ENCODE measurements at places on chromosomes 2 and 18.

DNA sequence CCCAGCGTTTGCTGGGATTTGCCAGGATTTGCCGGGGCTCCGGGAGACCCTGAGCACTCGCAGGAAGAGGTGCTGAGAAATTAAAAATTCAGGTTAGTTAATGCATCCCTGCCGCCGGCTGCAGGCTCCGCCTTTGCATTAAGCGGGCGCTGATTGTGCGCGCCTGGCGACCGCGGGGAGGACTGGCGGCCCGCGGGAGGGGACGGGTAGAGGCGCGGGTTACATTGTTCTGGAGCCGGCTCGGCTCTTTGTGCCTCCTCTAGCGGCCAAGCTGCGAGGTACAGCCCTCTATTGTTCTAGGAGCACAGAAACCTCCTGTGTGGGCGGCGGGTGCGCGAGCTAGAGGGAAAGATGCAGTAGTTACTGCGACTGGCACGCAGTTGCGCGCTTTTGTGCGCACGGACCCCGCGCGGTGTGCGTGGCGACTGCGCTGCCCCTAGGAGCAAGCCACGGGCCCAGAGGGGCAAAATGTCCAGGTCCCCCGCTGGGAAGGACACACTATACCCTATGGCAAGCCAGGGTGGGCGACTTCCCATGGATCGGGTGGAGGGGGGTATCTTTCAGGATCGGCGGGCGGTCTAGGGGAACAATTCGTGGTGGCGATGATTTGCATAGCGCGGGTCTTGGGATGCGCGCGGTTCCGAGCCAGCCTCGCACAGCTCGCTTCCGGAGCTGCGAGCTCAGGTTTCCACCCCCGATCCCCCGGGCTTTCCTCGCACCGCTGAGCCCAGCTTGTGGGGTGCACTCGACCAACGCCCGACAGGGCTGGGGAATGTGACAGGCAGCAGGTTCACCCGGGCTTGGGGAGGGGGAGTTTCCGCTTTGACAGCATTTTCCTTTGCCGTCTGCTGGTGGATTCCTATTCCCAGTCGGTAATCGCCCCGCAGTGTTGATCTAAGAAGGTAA, 2.8 kb downstream of the ONECUT2 start:
- DNase-seq: no peak

DNA sequence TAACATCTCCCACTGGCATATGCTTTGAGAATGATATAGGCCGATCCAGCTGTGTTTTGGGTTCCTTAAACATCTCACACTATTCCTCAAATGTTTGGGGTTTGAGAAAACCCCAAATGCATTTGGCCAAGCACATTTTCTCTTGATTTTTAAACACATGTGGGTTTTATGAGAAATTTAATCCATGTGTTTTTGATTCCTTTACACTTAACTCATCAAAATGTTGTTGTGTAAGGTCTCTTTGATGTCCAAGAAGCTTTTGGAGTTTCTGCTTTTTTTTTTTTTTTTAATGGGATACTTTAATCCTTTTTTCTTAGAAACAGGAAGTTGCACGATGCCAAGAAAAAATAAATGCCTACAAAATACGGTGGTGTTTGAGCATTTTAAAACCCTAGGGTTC, 339.8 kb upstream of the TCF4 start:
- DNase-seq: peak; percentile 73

DNA sequence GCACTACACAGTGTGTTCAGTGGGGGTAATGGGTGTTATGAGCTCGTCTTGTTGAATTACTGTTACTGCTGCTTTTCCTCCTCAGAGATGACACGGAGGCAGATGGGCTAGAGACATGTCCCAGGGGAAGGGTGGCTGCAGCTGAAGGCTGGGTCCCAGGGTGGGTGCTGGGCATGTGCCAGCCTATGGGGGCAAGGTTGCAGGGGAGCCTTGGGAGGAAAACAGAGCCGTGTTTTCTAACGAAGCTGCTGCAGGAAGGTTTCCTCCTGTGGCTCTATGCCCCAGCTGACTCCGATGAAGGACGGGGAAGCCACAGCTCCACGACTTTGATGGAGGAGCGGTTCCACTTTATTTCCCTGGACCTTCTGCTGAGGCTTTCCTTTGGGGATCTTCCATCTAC, 42.4 kb downstream of the ASB18 start:
- no peak for DNase-seq

DNA sequence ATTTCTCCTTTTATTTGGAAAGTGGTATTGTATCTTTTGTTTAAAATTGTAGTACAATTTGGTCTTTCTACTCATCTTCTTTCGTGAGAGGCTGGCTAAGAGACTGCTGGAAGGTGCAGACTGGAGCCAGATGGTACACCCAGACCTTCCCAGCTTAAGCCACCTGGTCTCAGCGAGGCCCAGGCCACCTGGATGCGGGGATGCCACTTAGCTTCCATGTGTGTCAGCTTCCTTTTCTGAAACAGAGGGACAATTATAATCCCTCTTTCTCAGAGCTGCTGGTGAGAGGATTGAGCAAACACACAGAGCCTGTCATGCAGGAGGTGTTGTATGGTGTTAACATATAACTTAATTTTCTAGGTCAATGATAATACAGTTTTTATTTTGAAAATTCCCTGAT, 17.4 kb downstream of the FARP2 start:
- no peak for DNase-seq

DNA sequence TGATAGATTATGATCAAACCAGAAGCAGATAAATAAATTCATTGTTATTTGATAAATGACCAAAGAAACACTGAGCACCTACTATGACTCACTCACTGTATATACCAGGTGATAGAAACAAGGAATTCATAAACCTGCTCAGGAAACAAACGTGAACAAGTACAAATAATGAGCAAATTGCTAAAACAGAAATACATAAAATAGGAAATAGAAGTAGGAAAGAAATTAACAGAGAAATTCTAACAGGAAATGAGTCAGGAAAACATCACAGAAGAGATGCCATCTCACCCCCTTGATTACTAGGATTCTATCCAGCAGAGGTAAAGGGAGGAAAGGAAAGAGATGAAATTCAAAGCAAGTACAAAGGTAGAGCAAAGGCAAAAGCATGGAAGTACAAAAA, 31.3 kb downstream of the EXOC6B start:
- no peak for DNase-seq

DNA sequence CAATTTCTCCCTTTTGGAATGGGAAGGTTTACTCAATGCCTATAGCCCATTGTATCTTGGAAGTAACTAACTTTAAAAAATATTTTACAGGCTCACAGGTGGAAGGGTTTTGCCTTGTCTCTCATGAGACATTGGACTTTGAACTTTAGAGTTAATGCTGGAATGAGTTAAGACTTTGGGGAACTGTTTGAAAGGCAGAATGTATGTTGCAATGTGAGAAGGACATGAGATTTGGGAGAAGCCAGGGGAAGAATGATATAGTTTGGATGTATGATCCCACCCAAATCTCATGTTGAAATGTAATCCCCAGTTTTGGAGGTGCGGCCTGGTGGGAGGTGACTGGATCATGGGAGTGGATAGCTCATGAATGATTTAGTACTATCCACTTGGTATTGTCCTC, 17.5 kb upstream of the TBC1D8 start:
- no peak for DNase-seq

- DNase-seq: no peak
These were observed 10.6 kb upstream of the ITGB6 start for GRCh38 chr2:160210599-160211138.

DNA sequence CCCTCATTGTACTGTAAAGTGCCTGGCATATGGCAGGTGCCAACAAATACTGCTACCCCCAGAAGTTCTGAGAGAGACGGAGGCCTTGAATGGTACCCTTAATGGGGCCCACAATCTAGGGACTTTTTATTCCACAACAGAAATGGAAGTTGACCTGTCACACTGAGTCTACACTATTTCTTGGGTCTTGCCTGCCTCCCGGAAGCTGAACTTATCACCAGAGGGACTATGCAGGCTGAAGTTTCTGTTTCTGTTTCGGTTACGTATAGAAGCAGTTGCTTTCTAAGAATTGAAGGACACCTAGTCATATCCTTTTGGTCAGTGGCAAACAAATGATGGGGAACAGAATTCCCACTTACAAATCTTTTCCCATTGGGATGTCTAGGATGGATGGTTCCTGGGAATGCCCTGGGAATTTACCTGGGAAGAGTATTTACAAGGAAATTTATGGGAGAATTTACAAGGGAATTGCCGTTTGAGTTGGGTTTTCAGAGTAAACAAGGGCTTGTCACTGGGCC, 74.2 kb downstream of the HS1BP3 start:
- DNase-seq: no peak

GRCh38 chr2:240429872-240430491, 5.5 kb upstream of the GPC1 start:
- no peak for DNase-seq

GRCh38 chr2:4427083-4427482, 723.7 kb downstream of the DCDC2C start:
- DNase-seq: no peak

DNA sequence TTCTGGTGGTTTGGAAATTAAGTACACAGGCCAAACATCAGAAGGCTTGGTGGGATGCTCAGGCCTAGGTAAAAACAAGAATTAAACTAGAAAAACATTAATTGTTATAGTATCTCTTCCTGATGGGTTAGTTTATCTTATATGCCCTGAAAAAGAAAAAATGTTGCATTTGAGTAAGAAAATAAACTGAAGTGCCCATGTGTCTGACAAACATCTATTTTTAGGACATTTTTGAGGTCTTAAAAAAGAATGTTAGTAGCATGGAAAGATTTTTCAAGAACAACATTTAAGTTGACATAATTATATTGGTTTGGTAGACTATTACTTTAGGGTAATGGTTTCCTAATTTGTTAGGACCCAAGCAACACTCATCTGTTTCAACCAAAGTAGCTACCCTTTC, 140.1 kb upstream of the RND3 start:
- DNase-seq: no peak

DNA sequence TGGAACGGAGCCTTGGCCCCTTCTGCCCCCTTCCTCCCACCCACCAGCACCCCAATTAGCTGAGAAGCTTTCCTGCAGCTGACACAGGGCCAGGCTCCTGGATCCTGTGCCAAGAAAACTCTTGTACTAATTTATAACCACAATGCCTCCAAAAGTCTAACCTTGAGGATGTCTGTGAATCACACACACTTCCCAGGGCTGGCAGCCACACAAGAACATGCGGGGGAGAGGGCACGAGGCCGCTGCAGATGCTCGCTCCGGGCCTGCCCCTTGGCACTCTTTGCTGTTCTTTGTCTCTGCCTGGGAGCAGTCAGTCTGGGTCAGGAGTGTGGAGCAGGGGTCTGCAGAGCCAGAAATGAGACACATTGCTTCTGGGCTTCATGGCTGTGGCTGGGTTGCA, 62.7 kb upstream of the KIF5C start:
- DNase-seq: peak; percentile 40

GRCh38 chr2:37283207-37283606, 41.4 kb downstream of the PRKD3 start:
- DNase-seq: peak; percentile 76

GRCh38 chr2:109474319-109474825, 139.4 kb downstream of the SEPTIN10 start:
- DNase-seq: no peak

GRCh38 chr18:66749030-66749429, 145.1 kb upstream of the CDH19 start:
- DNase-seq: no peak

- DNase-seq: no peak
These were observed 69.4 kb upstream of the ZNF397 start for GRCh38 chr18:35171315-35171987.

DNA sequence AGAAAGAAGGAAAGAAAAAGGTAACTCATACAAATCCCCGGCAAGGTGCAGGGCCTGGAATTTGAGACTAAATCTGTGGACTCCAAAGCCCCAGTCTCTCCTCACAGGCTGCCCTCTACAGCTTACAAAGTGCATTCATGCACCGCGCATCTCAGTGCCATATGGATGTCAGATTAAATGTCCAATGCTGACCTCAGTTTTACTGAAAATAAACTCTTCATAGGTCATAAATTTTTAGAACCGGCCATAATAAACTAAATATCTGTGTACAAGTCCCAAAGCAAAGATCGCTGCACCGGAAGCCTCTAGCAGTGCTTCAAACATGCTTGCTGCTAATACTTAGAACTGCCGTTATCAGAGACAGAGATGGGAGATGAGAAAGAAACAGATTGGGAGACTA, 17.7 kb downstream of the ST6GAL2 start:
- DNase-seq: no peak

- no peak for DNase-seq
These were observed 90.3 kb upstream of the PHLPP1 start for GRCh38 chr18:62625019-62625418.

GRCh38 chr18:57942493-57942892, 101.5 kb upstream of the NEDD4L start:
- no peak for DNase-seq

DNA sequence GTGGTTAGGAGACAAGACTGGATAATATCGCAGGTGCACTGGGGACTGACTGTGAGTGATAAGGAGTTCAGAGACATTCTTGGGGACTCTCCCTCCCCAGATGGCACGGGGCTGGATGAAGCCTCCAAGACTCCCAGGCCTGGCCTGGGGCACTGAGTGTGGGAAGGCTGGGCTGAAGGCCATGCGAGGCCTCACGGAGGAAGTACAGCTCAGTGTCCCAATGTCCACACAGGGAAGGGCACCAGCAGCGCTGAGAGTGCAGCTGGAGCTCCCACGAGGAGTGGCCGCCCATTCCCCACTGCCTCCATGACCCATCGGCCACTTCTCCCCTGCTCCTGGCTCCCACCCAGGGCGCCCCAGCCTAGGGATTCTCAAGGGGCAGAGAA, 6.5 kb downstream of the MFSD2B start:
- DNase-seq: no peak

- DNase-seq: no peak
These were observed 26.3 kb downstream of the B4GALT6 start for GRCh38 chr18:31657823-31658669.

DNA sequence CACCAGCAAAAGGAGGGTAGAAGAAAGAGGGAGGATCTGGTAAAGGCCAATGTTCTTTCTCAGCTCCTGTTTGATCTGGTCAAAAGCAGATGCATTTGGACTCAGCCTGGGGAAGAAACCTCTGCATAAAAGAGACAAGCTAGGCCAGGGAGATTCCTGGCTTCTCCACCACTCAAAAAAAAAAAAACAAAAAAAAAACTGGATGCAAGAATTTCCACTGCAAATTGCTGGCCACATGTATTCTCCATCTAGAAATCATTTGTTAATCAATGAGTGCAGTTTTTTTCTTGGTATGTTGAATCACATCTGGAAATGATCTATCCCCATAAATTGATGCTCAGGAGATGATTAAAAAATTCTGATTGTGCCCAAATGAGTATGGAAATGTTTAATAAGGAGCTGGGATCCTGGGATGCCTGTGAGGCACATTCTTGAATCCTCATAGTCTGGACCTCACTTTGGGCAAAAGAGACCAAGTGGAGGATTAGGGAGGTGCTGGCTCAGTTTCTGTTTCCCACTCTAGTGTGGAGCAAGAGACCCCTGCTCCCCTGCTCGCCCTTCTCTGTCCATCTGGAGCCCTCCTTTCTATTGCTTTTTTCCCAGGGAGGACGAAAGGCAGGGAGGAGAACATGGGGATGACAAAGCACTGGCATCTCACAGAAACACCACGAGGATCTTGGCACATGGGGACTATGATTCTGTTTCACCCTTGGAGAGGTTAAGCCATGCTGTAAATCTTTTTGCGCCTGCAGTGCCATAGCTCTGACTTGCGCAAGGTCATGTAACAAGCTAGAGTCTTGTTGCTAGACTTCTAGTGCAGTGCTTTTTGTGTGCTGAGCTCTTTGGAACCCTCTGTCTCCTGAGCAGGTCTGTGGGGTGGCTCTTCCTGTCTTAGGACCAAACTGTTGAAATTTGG, 57.6 kb downstream of the APOB start:
- no peak for DNase-seq

Data from astrocyte of the cerebellum (primary cell).